NCI-H1930 (cell line): ENCODE measurements at places on chromosomes 6 and 20.

DNA sequence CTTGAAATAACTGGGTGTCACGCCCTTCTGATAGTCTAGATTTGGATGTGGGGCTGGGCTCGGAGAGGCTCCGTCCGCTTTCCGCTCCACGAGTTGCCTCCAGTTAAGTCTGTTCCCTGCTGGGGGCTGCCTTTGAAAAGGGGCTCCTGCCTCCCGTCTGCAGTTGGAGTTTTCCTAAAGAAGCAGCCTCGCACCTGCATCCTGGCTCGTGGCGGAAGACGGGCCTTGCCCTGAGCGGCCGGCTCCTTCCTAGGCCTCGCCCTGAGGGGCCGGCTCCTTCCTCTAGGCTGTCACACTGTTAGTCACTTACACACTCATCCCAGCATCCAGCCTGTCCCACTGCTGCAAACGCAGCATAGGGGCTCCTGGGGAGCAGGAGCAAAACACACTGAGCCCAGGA is 74.4 kb downstream of the SMOC2 start:
- DNase-seq = no peak

DNA sequence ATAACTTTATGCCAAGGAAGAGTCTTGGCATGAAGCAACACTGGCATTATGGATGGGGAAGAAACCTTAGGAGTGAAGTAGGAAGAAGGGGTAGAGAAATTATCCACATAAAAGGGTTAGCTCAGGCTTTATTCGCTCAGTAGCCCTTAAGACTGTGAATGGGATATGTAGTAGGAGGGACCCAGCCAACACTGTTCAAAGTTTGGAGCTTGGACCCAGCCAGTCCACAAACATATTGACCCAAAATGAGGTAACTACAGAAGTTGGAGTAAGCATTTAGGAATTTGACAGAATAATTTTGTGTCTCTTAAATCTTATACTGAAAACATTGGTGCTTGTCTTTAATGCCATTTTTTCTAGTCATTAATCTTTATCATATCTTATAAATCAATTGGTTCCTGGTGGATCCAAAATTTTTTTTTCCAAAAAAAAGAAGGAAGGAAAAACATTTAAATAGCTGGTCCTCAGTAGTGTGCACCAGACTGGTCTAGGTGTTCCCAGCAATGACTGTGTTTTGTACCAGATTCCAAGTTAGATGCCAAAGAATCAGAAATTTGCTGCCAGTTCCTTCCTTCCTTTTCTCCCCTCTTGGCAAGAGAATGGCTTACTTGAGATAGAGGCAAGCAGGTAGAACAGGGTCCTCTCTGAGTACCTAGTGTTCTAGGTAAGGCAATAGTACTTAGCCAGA is 451.8 kb upstream of the SOX4 start:
- DNase-seq = no peak

DNA sequence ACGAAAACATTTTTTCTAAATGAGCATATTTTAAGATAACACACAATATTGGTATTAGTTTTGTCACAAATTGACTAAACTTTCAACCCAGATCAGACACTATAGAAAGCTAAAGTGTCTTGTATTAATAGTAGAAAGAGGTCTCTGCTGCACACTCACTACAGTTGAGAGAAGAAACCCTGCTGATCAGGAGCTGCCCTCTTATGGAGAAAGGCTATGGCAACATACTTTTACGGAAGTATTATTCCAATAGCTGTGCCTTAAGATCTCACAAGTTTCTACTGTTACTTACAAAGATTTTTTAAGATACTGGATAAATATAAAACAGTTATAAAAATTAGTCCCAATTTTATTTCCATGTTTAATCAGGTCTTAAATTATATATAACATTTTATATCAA is 155.7 kb downstream of the RIMS1 start:
- DNase-seq = no peak

GRCh38 chr6:130557481-130558112 is 191.8 kb downstream of the TMEM200A start:
- peak; percentile 51 for DNase-seq

DNA sequence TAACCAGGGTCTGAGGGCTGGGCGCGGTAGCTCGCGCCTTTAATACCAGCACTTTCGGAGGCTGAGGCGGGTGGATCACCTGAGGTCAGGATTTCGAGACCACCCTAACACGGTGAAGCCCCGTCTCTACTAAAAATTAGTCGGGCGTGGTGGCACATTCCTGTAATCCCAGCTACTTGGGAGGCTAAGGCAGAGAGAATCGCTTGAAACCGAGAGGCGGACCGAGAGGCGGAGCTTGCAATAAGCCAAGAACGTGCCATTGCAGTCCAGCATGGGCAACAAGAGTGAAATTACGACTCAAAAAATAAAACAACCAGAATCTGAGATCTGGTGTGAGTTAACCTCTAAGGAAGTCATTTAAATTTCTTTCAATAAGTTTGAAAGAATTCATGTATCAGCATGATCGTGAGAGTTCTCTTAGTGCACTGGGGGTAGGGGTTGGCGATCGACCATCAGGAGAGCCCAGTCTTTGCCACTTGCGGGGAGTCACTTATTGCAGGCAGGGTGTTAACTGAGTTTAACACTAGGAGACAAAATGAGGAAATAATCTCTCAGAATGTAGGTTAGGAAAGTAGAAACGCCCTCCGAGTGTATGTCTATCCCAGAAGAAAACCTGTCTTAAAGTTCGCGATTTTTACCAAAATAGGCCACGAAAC is 206.5 kb upstream of the ZNF184 start:
- DNase-seq = no peak

DNA sequence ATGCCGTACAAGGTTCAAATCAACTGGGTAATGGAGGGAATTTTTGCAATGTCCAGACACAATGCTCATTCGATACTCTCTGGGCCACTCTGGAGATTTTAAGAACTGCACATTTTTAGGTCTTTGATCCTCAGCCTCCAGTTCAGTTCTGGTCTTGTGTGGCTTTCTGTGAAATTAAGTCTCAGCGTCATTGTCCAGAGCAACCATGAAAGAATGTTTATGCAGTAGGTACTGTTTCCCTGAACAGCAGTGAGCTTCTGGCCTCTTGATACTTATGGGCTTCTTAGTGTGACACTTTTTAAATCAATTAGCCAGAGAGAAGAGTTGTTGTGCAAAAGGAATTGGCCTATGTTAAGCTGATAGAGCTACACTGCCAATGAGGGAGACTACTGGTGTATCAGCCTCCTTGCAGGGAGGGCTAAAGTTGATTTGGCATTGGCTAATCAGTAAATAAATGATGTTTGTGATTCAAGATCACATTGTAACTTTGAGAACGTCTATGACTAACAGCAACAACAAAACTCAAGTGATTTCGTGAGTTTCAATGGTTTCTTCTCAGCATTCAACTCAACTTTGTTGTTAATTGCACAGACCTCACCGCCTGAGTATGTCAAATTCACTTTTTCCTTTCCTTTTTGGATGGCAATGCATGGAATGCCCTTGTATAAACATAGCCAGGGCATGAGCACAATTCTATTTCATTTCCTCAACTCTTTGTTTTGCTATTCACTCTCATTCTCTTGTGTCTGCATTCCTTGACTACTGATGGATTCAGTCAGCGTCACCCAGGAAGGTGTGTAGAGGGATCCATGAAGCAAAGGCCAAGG is 85.1 kb downstream of the GJA1 start:
- no peak for DNase-seq

GRCh38 chr6:152167641-152168603 is 360.4 kb downstream of the ESR1 start:
- no peak for DNase-seq

DNA sequence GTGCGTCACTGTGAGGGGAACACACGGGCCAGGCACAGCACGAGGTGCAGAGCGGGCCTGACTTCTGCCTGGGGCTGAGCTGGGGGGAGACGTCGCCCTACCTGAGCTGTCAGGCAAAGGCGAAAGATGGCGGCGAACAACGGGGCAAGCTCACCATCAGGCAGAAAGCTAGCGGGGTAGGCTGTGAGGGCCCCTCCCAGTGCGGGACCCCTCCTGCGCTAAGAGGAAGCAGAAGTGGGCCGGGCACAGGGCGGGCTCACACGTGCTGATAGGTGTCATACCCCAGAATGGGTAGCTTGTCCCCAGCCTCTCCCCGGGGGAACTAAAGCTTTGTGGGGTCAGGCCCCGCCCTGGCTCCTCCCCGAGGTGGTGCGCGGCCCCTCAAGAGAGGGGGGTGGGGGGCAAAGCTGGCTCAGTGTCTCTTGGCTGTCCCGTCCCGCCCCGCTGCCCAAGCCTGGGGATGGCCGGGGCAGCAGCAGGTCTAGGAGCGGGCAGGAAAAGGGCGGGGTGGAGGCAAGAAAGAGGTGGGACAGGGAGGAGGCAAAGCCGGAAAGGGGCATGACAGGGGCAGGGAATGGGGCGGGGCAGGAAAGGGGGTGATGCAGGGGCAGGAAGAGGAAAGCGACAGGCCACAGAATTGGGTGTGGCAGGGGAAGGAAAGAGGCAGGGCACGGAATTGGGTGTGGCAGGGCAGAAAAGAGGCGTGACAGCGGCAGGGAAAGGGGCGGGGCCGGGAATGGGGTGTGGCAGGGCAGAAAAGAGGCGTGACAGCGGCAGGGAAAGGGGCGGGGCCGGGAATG is 14.7 kb downstream of the UCKL1 start:
- no peak for DNase-seq

- no peak for DNase-seq
These were observed 182.2 kb downstream of the COL12A1 start for GRCh38 chr6:75023634-75024033.

GRCh38 chr20:58623579-58624473 is 27.3 kb upstream of the STX16 start:
- no peak for DNase-seq

- DNase-seq = no peak
These were observed 13.1 kb downstream of the PKIB start for GRCh38 chr6:122623279-122623678.

GRCh38 chr6:167122041-167122826 is 662 bp upstream of the CCR6 start:
- DNase-seq = no peak

DNA sequence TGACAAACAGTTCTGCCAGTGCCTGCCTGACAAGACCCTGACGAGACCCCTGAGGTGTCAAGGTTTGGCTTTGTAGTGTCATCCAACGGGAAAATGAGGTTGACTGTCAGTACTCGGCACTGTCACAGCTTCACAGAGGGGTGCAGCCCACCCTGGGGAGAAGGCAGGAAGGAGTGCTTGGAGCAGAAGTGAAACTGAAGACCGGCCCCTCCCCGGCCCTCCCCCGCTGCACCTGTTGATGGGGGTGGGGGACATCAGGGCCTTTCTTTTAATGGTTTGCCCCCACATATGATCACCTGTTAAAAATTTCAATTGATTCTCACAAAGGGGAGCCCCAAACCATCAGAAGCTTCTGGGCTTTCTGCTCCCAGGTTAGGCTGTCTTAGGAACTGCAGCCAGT is 6.8 kb downstream of the PMEPA1 start:
- no peak for DNase-seq

- DNase-seq = no peak
These were observed 112.0 kb downstream of the LRRC1 start for GRCh38 chr6:53906842-53907241.

- DNase-seq = no peak
These were observed 5.2 kb upstream of the SLCO4A1 start for GRCh38 chr20:62637110-62637509.

GRCh38 chr6:79670789-79671188 is 39.7 kb downstream of the SH3BGRL2 start:
- DNase-seq = no peak

- no peak for DNase-seq
These were observed 42.4 kb downstream of the RBL1 start for GRCh38 chr20:37053230-37053950.

DNA sequence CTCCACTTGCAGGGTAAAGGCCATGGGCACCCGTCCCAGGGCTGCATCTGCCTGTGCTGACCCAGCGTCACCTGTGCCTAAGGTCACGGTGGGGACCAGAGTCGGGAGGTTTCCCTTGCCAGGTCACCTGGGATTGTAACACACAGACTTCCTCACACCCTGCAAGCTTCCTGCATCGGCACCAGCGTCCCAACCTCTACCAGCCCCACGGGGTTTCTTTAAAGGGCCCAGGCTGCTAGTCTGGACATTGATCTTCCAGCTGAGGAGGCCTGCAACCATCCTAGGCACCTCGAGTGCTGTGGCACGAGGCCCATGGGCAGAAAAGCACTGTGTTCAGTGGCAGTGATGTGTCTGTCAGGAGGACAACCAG is 12.6 kb downstream of the ACSS1 start:
- DNase-seq = no peak

GRCh38 chr6:139514819-139515218 is 140.4 kb upstream of the CITED2 start:
- DNase-seq = no peak

GRCh38 chr20:5353624-5354496 is 37.1 kb upstream of the PROKR2 start:
- DNase-seq = no peak

DNA sequence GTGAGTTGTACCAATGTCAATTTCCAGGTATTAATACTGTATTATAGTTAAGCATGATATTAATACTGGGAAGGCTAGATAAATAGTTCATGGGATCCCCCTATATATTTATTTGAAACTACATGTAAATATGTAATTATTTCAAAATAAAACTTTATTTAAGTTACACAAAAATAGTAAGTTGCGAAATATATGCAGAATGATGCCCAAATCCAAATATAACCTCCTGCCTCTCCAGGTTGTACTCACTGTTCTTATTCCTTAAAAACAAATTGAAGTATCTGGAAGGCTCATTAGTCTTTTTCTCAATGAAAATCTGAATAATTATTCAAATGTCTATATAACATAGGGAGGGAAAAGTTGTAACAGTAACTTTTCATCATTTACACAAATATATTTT is 161.9 kb upstream of the DEFB112 start:
- DNase-seq = no peak

GRCh38 chr6:110493253-110493800 is 16.9 kb upstream of the SLC22A16 start:
- no peak for DNase-seq

DNA sequence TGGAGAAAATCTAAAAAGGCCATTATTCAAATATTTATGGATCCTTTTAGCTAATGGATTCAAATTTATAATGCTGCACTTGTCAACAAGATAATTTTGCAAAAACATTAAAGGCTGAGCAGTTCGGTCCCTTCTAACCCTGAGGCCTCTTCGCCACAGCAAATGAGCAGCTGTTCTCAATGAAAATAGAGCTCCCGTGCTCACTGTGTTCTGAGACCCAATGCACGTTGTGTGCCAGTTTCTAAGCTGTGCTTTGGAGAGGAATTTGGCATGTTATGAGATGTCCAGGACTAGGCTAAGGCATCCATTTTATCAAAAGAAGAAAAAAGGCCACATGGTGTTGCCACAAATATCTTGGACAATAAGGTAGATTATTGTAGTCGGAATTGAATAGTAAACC is 220.1 kb upstream of the TSHZ2 start:
- DNase-seq = no peak

GRCh38 chr6:41759905-41760579 is 12.8 kb upstream of the PGC start:
- no peak for DNase-seq

DNA sequence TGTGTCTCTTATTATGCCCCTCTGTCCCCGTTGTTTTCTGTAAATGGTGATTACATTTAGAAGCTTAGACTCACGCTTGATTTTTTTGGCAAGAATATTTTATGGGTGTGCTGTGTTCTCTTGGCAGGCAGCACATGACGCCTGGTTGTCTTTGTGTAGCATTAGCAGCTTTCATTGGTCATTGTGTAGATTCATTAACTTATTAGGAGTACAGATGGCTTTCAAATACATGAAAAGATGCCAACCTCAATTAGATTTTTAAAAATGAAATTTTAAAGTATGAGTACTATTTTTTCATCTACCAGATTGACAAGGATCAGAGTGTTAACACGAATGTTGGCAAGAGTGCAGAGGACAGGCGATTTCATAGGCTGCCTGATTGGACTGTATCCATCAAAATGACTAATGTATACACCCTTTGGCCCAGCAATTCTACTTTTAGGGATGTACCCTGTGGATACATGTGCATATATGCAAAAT is 15.2 kb downstream of the COX4I2 start:
- DNase-seq = no peak

GRCh38 chr6:136783021-136783420 is 9.3 kb downstream of the MAP3K5 start:
- DNase-seq = no peak
